ENCODE measurements at places on chromosomes 7 and 10.
A peak's percentile ranks its signal among the peaks of the same experiment; 100 is the strongest.

DNA sequence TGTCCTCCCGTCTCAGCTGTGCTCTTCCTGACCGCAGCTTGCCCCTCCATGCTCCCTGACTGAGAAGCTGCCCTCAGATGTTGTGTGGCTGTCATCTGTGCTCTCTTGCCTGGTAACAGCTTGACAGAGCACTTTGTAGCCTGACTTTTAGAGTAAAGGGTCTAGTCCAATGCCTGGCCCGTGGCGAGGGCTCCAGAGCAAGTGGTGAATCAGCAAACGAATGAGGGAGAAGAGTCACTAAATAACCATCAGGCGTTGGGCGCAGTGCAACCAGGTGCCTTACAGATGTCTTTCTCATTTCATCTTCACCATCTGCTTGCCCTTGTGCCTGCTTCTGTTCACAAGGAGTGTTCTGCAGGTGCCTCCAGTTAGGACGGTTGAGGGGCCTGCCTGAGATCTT lies 45.6 kb downstream of the MKI67 start:
- no peak for DNase-seq

- peak; percentile 69 for DNase-seq
Measured at GRCh38 chr10:28592953-28593352, 60.0 kb downstream of the WAC start.

DNA sequence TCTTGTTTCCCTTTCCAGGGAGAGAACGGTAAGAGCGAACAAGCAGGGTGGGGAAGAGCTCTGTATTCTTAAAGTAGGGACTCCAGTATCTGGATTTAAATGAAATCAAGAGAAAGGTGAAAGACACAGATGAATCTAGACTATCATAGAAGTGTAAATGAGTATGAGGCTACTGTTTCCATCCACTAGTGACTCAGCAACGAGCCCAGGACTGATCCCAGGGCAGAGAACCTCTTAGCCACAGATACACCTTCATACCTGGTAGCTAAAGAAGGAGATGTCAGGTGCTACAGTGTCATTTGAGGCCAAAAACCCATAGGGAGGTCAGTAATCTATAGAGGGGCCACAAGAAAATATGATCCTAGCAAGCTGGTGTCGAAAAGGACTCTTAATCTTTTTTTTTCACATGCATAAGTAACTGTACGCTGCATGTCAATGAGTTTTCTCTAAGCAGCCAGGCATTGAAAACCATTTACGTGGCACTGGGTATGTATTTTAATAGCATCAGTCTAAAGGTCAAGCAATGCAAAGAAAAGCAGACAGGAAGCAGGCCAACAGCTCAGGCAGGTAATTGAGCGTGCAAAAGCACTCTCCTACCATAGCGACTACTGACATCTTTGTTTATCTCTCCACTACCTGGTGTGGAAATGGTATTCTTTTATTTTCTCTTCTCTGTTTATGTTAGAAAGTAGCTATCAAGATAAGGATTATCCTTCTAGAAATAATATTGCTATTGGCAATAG lies 91.5 kb upstream of the EGR2 start:
- DNase-seq, result no peak

- DNase-seq, result no peak
Measured at GRCh38 chr7:68476966-68477365, 1121.3 kb upstream of the AUTS2 start.

GRCh38 chr10:1070919-1071318 lies 14.7 kb downstream of the WDR37 start:
- no peak for DNase-seq
